Heart right ventricle (tissue), 16 donors: ENCODE measurements at places on chromosomes 12 and 14. TPM values are rescaled to one million over a fixed set of nuclear protein-coding genes. Genes with fewer than 3 reads are reported as not detected.

LRTM2 gene
- not detected for total RNA-seq

DNA sequence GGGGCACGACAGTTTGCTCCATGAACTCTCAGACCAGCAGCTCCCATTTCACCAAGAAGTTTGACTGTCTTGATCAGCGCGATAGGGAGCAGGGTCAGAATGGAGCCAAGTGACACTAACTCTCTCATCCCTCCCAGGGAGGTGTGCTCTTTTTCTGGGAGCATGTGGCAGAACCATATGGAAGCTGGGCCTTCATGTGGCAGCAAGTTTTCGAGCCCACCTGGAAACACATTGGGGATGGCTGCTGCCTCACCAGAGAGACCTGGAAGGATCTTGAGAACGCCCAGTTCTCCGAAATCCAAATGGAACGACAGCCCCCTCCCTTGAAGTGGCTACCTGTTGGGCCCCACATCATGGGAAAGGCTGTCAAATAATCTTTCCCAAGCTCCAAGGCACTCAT is 24.0 kb downstream of the ITGA7 start:
- DNase-seq, result no peak

OTOGL gene
- 0.21 TPM for total RNA-seq

DNA sequence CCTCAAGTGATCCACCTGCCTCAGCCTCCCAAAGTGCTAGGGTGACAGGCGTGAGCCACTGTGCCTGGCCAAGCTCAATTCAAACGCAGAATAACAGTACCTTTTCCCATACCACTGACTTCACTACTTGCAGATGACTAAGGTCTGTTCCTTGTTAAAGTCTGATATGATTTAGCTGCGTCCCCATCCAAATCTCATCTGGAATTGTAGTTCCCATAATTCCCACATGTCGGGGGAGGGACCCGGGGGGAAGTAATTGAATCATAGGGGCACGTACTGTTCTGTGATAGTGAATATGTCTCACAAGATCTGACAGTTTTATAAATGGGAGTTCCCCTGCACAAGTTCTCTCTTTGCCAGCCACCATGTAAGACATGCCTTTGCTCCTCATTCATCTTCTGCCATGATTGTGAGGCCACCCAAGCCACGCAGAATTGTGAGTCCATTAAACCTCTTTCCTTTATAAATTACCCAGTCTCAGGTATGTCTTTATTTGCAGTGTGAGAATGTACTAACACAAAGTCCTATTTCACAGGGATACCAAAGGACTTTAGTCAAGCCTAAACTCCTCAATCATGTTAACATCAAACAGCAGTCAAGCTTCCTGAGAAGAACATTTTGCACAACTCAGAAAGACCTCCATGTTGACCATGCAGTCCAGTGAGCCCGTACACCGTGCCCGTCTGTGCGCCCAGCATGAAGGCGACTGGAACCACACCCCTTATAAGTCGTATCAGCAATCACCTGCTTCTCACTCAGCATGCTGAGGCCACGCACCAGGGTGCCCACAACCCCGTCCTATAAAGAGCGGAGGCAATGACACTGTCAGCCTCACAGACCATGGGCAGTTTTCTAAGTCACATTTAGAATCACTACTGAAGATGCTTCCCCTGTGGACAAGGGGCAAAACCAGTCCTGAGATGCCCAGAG is 36.9 kb downstream of the FOXN3 start:
- no peak for DNase-seq

MSI1 gene
- total RNA-seq, result 2.8 TPM

DNA sequence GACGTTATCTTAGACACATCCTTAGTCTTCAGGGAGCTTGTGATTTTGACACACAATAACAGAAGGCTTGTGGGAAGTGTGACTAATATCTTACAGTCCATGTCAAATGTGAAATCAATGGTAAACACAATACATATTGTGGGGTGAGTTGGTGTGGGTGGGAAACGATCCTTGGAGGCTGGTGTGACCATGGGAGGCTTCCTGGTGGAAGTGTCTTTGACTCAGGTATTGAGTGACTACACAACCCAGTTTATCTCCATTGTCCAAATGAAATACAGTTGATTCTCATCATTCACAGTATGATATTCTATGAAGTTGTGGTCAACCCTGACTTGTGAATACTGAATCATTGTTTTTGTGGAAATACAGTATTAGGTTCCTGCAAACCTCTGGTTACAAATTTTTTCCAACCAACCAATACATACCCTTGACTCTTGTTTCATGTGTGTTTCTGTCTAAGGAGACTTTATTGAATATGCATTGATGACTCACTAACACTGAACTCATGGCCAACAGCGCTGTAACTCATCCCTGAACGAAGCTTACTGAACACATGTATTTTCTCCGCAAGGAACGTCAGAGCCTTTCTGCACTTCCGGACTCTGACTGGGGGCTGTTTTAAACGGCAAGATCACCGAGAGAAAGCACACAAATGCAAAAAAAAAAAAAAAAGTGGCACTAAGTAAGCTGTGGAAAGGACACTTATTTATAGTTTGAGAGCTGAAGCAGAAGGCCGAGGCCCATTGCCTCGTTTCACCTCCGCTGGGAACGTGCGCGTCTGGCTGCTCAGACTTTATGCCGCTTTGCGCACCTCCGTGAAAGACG is 59.0 kb downstream of the CLMN start:
- peak; percentile 29 for DNase-seq

NRIP2 gene
- 3.6 TPM for total RNA-seq
